ENCODE measurements at places on chromosomes 13 and 19.

DNA sequence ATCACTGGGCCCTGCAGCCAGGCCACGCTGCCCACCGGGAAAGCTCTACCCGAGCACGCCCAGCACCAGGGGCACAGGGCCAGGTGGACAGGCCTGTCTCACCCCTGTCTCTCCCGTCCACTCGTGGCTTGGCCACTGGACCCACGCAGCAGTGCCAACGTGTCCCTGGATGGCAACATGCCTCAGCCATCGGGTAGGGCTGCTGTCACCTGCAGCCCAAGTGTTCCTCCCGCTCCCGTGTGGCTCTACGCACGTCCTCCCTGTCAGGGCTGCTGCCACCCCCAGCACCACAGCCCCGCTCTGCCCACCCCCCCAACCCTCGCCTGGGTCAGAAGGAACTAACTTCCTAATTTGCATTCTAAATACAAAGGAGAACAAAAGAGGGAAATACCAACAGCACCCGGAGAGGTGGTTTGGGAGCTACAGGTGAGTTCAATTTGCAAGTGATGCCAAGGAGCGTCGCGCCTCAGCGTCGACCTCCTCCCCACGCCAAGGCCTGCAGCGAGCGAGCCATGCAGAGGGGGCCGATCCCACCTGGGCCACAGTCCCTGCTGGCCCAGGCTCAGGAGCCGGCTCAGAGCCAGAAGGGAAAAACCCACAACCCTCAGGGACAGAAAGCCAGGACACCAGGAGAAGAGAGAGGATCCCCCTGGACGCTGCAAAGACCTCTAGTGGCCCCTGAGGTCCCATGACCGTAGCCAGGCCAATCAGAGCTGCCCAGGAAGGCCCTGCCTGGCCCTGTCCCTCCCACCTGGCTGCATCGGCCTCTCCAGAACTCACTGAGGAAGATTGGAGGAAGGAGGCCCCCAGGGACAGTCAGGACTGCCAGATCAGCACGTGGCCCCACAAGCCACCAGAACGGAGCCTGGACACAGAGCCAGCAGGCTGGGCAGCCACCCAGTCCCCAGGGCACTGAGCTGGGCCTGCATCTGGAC is 128.4 kb upstream of the SPACA7 start:
- DNase-seq = no peak

DNA sequence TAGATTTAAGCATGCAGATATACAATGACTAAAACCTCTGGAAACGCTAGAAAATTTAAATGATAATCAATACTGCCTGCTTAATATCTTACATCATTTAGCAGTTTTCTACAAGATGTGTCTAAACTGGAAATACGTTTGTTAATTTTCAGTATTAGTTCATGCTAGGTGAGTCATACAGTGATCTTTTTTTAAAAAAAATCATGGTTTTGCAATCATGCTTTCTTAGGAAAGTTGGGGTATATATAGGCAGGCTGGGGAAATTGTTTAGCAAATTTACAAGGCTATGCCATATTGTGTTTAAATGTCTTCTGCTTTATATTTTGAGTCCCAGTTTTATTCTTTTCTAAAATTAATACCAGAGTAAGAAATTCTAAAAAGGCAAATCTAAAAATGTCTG is 245.4 kb upstream of the SPRY2 start:
- DNase-seq = no peak

- DNase-seq = no peak
These were observed 27.8 kb upstream of the IGFL4 start for GRCh38 chr19:46068345-46069258.

DNA sequence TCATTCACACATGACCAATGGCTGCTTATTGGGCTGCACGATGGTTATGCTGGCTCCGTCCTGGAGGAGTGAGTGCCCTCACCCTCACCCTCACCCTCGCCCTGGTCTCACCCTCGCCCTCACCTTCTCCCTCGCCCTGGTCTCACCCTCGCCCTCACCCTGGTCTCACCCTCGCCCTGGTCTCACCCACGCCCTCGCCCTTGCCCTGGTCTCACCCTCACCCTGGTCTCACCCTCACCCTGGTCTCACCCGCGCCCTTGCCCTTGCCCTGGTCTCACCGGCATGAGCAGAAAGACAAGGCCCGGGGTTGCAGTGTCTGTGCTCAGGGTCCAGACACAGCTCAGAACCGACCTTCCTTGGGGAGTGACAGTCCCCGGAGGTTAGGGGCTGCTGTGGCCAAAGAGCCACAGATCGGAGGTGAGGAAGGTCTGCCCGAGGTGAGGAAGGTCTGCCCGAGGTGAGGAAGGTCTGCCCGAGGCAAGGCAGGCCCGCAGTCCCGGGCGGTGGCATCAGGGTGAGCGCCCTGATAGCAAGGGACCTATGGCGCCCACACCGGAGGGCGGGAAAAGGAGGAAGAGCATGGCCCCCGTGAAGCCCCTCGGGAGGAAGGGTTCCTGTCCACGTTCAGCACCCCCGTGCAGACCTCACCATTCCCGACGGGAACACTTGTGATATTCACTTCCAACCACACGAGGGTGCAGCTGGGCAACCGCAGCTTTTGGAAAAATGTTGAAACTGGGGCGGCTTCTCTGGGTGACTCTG is 65.6 kb downstream of the MCF2L start:
- no peak for DNase-seq

DNA sequence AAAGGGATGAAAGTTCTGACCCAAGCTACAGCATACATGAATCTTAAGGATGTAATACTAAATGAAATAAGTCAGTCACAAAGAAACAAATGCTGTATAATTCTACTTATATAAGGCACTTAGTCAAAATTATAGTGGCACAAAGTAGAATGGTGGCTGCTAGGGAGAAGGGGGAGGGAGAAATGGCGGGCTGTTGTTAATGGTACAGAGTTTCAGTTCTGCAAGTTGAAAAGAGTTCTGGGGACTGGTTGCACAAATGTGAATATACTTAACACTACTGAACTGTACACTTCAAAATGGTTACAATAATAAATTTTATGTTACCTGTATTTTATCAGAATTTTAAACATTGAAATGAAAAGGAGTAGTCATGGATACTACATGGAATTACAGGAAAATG is 48.9 kb upstream of the CLDN10 start:
- DNase-seq = no peak

DNA sequence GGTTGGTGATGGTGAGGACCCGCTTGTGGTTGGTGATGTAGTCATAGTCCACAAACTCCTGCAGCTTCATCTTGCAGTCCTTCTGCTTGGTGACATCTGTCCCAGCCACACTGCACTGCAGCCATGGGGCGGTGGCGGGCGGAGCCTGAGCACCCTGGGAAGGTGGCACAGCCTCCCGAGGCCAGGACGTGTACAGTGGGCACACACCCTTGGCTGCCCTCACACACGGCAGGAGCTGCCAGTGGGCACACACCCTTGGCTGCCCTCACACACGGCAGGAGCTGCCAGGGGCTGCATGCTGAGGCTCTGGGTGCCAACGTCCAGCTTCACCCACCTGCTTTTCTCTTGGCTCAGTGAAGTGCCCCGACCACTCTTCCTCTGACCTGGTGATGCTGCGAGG is 128.7 kb downstream of the TUBA3C start:
- no peak for DNase-seq

GRCh38 chr19:40907968-40908735 is 26.1 kb upstream of the CYP2A7 start:
- DNase-seq = peak; percentile 33

DNA sequence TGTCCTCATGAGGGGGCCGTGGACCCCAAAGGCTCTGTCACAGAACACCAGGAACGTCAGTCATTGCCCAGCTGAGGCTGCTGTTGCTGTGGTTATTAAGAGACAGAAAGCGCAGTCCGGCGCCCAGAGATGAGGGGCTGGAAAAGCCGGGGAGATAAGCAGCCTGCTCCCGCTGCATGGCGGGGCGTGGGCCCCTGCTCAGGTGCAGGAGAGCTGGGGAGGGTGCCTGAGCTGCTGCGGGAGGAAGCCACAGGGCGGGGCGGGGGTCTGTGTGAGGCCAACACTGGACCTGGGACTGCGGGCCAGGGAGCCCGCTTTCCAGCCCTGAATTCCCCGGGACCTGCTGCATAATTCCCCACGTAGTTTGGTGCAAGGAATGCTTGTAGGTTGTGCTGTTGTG is 11.3 kb downstream of the SOX1 start:
- no peak for DNase-seq

DNA sequence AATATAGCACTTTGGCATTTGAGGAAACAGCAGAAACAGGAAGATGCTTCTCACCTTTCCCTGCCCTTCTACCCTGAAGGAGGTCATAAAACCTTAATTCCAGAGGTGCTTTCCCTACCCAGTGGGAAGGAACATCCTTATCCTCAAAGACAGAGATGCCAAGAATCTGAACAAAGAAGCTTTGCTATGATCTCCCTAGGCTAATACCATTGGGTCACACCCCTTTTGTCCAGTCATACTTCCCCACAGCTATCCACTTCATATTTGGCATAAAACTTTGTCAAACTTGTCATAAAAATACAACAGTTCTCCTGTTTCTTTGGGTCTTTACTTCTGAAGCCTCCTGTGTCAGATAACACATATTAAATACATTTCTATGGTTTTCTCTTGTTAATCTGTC is 21.7 kb upstream of the RXFP2 start:
- DNase-seq = no peak

GRCh38 chr13:95123726-95124125 is 177.5 kb downstream of the ABCC4 start:
- DNase-seq = no peak

GRCh38 chr13:20165417-20166257 is 4.8 kb upstream of the GJA3 start:
- DNase-seq = no peak

- no peak for DNase-seq
These were observed 212.6 kb downstream of the LACC1 start for GRCh38 chr13:44092078-44092970.

DNA sequence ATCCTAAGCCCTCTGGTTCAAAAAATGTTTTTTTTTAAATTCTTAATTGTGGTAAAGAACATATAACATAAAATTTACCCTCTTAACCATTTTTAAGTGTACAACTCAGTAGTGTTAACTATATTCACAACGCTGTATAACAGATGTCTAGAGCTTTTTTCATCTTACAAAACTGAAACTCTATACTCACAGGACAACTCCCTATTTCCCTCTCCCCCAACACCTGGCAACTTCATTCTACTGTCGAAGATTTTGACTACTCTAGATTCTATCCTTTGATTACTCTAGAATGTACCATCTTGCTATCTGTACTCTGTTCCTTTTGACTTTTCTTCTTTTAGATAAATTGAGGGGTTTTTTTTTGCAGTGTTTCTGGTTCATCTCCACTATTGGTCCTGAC is 200.4 kb downstream of the KLF12 start:
- no peak for DNase-seq

DNA sequence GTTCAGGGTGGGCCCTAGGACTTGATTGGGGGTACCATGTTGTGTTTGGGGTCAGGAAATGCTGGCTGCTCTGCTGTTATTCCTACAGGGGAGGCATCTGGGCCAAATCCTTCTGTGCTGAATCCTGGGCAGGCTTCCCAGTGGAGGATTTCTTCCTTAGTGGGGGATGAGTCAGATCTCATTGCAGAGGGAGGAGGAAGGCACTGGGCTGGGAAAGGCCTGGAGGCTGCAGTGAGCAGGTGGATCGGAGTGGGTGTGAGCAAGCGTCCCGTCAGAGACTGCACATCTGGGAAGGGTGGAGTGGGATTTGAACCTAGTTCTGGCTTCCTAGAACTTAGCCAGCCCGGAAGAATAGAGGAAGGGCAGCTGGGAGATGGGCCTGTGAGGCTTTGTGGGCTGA is 11.5 kb downstream of the CCDC124 start:
- no peak for DNase-seq

DNA sequence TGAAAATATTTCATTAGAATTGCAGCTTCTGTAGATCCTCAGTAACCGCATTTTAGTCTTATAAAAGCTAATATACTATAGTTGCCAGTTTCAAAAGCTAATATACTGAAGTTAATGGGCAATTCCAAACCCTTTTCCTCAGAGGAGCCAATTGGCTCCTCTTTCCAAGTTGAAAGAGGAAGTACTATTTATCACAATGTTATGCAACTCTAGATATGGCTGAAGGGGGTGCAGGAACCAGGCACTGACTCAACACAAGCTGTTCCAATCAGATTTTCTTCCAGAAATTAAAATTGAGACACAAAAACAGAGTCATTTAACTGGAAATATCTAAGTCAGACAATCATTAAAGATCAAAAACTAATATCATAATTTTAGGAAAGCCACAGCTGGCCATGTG is 258.9 kb downstream of the PCDH20 start:
- DNase-seq = no peak

DNA sequence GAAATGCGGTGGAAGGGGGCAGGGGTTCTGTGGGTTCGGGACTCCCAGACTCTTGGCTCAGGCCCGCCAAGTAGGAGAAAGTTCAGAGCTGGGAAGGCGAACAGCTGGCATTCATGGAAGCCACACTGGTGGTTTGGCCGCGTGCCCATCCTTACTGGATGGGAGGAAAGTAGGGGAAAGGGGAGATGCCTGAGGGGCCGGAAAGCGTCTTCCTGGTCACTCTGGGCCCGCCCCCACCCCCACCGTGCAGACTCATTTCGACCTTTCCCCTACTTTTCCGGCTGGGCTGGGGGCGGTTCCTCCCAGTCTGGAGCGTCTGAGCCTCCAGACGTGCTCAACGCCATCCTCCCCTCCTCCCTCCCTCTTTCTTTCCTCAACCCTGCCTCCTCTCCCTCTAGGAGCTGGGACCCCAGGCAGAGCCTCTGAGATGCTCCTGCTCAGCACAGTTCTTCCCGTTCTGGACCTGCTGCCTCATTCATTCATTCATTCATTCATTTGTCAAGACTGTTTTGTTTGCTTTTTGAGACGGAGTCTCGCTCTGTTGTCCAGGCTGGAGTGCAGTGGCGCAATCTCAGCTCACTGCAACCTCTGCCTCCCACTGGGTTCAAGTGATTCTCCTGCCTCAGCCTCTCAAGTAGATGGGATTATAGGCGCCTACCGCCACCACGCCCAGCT is 3.5 kb downstream of the ANGPTL4 start:
- DNase-seq = no peak

DNA sequence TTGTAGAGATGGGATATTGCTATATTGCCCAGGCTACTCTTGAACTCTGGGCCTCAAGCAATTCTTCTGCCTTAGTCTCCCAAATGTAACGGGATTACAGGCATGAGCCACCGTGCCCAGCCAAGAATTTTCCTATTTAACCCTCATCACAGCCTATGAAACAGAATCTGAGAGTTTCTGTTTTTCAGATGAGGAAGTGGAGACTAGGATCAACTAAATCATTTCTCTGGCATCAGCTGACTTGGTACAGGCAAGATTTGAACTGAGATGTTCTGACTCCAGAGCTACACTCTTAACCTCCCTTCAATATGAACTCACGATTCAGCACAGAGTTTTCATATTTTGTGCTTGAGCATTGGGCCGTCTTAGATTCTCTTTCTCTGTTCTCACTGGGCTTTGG is 8.1 kb downstream of the ZNF460 start:
- DNase-seq = no peak

All from CD4-positive, alpha-beta T cell treated with Interleukin-4 for 1 hour (primary cell).